ENCODE measurements at places on chromosomes 2 and 18. TPM values are rescaled to one million over a fixed set of nuclear protein-coding genes. Genes with fewer than 3 reads are reported as not detected.

DOK6 gene
- polyA plus RNA-seq, result 1.7 TPM

PIEZO2 gene
- 3.2 TPM for polyA plus RNA-seq

FNDC4 gene
- polyA plus RNA-seq, result 10.1 TPM

COL4A3 gene
- 0.44 TPM for polyA plus RNA-seq

CHST9 gene
- polyA plus RNA-seq, result 0.37 TPM

RNF152 gene
- 7.3 TPM for polyA plus RNA-seq

ANTXR1 gene
- 10.0 TPM for polyA plus RNA-seq

KCNG2 gene
- polyA plus RNA-seq, result not detected

NPAS2 gene
- 23.7 TPM for polyA plus RNA-seq

SFTPB gene
- 1.8 TPM for polyA plus RNA-seq

IL1F10 gene
- not detected for polyA plus RNA-seq

UGT1A10 gene
- 2.5 TPM for polyA plus RNA-seq

EVX2 gene
- not detected for polyA plus RNA-seq

AMER3 gene
- polyA plus RNA-seq, result 0.37 TPM

WDR54 gene
- polyA plus RNA-seq, result 12.8 TPM
